ENCODE measurements at places on chromosomes 12 and 14.

DNA sequence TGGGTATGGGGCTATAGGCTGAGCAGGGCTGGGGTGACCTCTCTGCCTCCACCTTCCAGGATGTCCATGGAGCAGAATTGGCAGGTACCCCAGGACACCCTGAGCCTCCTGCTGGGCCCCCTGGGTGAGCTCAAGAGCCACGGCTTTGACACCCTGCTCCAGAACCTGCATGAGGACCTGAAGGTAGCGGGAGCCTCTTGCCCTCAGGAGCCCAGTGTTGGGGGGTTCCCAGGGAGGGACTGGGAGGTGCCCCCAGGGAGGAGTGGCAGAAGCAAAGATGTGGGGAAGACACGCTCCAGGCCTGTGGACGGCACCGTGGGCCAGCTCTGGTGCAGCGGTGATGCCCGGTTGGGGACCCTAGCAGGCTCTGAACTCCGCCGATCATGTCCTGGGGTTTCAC lies 8.3 kb downstream of the TNFAIP2 start:
- no peak for DNase-seq

DNA sequence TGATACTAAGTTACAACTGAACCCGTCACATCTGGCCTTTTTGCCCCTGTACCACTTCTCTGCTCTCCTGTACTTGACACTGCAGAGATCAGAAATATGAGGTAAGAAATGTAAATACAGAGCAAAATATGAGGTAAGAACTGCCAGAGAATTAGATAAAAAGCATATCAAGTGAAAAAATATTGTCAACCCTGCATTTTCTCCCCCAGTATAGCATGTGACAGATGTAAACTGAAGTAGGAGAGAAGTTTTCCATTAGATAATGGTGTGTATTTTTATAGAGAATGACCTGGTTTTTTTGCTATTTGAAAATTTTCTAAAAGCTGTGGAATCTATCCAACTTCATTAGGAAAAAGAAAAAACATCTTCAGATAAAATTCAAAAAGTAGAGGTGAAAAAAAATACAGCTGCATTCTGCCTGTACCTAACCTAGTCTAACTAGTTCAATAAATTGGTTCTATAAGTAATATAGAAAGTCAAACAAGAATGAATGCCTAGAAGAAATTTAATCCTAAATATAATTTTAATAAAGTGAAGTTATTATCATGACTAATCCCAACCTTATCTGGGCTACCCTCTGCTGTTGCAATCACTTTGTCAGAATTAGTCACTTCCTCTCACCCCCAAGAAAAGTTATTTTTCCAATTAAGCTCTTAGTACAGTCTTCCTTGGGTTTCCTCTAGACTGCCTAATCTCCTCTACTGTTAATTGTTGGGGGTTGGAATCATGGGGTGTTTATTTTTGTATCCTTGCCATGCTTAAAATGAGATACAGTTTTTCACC lies 210.0 kb downstream of the RASSF9 start:
- peak; percentile 85 for DNase-seq

GRCh38 chr12:8823565-8824300 lies 1.3 kb downstream of the A2ML1 start:
- DNase-seq = peak; percentile 29

- DNase-seq = no peak
Observed at GRCh38 chr12:101619858-101620761, 25.3 kb downstream of the MYBPC1 start.

- peak; percentile 45 for DNase-seq
Observed at GRCh38 chr12:96907671-96908422, 790 bp downstream of the NEDD1 start.

- no peak for DNase-seq
Observed at GRCh38 chr12:19925841-19926240, 442.5 kb upstream of the PDE3A start.

GRCh38 chr14:21244544-21244943 lies 24.7 kb downstream of the HNRNPC start:
- DNase-seq = no peak

DNA sequence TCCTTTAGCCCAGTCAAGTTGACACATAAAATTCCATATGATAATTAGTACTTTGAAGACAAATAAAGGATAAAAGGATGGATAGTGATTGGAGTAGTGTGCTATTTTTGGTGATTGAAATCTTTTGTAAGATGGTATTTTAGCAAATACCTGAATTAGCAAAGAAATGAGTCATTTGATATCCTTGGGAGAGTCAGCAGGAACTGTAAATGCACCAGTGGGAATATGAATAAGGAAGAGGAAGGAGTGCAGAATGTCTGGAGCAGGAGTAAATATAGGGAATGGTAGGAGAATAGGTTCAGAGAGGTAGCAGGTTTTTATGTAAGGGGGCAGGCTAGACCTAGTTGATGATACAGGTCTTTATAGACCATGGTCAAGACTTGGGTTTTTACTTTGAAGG lies 75.0 kb downstream of the TRMT5 start:
- peak; percentile 6 for DNase-seq

GRCh38 chr14:92426237-92426636 lies 87.3 kb upstream of the RIN3 start:
- peak; percentile 13 for DNase-seq

- DNase-seq = peak; percentile 77
Observed at GRCh38 chr12:92034858-92035401, 110.7 kb downstream of the BTG1 start.

- no peak for DNase-seq
Observed at GRCh38 chr14:68865542-68865941, 72.7 kb upstream of the ZFP36L1 start.

DNA sequence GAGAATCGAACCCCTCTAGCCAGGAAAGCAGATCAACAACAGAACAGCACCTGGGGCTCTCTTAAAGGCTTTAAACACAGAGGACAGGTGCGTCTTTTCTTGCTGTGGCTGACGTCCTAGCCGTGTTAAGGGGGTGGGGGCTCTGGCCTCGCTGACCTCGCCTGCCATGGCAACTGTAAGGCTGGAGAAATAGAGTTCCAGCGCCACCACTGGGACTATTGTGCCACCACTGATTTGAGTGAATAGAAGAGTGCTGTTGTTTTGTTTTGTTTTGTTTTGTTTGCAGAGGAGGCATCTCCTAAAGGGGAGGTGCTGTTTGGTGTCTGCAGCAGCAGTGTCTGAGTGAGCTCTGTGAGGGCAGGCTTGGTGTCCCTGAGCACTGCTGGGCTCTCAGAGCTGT lies 34.2 kb upstream of the PRMT8 start:
- DNase-seq = no peak

DNA sequence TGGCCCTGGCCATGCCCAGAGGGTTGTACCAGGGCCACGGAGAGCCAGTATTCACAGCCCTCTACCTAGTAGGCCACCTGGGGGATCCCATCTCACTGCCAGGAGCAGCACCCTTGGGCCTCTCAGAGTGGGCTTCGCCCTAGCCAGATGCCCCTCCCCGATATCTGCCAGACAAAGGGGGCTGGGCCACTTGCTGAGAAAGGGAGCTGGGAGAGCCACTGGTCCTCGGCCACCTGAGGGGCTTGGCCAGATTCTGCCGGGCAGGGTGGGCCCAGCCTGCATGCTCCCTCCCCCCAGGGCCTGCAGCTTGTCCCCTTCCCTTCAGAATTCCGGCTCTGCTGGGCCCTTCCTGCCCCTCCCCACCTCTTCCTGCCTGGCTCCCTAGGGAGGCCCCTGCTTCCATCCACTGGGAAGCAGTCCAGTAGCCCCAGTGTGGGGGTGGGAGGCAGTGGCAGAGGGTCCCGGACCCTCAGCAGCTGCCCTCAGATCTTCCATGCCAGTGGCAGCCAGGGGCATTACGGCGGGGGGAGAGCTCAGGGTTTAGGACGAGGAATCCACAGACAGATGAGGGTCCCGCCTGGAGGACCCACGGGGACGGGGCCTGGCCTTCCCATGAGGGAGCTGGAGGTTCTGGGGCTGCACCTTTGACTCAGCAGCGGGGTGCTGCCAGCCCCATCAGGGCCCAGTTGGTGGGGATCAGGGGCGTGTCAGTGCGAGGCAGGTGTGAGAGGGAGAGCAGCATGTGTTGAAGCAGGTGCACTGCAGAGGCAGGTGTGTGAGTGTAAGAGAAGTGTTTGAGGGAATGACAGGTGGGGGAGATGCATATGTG lies 2.4 kb downstream of the CRIP2 start:
- no peak for DNase-seq

- DNase-seq = no peak
Observed at GRCh38 chr14:79511146-79511545, 700.2 kb downstream of the DIO2 start.

DNA sequence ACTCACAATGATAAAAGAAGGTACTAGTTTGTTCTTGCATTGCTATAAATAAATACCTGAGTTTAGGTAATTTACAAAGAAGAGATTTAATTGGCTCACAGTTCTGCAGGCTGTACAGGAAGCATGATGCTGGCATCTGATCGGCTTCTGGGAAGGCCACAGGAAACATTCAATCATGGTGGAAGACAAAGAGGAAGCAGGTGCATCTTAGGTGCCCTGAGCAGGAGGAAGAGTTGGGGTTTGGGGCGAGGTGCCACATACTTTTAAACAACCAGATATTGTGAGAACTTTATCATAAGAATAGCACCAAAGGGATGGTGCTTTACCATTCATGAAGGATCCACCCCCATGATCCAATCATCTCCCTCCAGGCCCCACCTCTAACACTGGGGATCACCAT lies 752.6 kb upstream of the FLRT2 start:
- DNase-seq = no peak

- no peak for DNase-seq
Observed at GRCh38 chr14:61257469-61258057, 23.6 kb downstream of the TMEM30B start.

GRCh38 chr14:93100100-93100499 lies 15.6 kb downstream of the ITPK1 start:
- no peak for DNase-seq

DNA sequence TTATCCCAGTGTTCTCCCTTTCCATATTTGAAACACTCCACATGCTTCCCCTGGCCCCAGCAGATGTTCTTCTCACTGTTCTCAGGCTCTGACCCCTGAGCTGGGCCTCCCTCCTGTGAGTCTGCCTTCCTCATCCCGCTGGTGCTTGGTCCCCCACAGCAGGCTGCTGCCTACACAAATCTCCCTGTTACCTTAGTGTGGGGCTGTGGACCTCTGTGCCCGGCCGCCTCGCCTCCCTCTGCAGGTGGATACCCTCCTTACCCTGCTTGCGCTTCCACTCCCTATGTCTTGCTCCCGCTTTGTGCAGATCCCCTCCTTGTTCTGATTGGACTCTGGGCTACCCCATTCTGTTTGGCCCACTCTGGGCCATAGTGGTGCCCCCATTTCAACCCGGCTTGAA lies 6.9 kb downstream of the DERA start:
- no peak for DNase-seq

- DNase-seq = no peak
Observed at GRCh38 chr14:104158827-104159798, 20.7 kb downstream of the KIF26A start.

- DNase-seq = no peak
Observed at GRCh38 chr14:101207041-101207440, 303.5 kb upstream of the RTL1 start.

GRCh38 chr12:57813111-57813970 lies 5.2 kb downstream of the AVIL start:
- no peak for DNase-seq

DNA sequence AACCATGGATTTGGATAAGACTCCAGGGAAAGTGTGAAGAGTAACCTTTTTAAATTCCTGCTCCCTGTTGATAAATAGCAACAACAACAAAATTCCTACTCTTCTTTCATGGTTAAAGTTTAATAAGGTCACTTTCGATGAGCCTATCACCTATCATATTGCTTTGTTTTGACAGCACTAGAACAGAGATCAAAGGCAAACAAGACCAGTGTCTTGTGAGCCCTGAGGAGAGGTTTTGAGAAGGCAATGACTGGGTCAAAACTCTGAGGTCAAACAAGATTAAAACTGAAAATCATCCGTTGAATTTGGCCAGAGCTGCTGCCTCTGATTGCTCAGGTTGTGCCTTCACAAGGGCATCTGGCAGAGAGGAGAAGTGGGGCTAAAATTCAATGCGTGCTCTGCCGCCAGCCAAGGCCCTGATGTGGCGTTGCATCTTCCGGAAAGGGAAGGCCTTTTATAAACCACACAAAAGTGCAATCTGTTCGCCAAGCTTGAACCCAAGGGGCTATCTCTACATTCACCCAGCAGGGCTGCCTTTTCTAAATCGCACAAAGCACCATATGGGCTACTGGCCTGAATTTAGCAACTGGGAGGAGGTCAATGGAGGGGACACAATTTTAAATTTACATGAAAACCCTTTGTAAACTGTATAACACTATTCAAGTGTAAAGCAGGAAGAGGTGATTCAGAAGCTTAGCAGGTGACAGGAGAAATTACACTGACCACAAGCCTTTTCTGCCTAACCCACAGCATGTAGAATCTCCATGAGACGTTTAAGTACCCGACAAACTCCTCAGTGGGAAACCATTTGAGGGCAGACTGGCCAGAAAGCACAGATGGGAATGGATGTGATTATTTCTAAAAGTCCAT lies 140.8 kb downstream of the DAD1 start:
- DNase-seq = peak; percentile 3

GRCh38 chr14:51209457-51209856 lies 30.6 kb upstream of the TMX1 start:
- DNase-seq = no peak

DNA sequence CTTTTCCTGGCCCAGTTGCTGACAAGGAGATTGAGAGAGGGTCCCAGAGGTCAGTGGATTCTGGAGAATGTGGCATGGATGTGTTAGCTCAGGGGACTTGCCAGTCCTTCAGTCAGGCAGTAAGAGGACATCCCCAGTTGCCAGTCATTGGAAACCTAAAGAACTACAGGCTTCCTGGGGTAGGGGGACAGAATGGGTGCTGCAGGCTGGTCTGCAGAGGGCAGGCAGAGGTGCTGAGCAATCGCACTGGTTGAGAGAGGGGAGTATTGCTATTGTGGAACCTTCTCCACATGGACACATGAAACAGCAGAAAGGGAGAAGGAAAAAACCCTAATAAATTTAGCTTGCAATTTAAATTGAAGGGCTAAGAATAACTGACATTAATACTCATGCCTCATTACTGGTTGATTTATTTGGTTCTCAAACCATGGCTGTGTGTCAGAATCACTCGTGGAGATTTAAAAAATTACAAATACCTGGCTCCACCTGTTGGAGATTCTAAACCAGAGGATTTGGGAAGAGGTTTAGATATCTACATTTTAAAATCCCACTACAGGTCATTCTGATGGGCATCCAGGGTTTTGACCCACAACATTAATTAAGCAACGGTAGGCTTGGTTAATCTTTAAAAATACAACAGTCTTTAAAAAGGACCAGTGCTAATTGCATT lies 71.2 kb upstream of the SLC38A2 start:
- no peak for DNase-seq

- no peak for DNase-seq
Observed at GRCh38 chr12:2240984-2241383, 188.2 kb downstream of the CACNA1C start.

- no peak for DNase-seq
Observed at GRCh38 chr14:104576970-104577332, 2.6 kb upstream of the C14orf180 start.

- no peak for DNase-seq
Observed at GRCh38 chr14:22588526-22589095, 413 bp downstream of the DAD1 start.

- peak; percentile 38 for DNase-seq
Observed at GRCh38 chr12:108666401-108666881, 32.7 kb upstream of the SELPLG start.

Measured in ELR (cell line).